Activated T-cell treated with anti-CD3 and anti-CD28 coated beads, Interleukin-2, amount 50 U/mL, for 4 hours (primary cell): ENCODE measurements at places on chromosomes 3 and 15. TPM values are rescaled to one million over a fixed set of nuclear protein-coding genes. Genes with fewer than 3 reads are reported as not detected.
A peak's percentile ranks its signal among the peaks of the same experiment; 100 is the strongest.

RAB6B gene
- 0.26 TPM for total RNA-seq

- DNase-seq = no peak
These were observed 40.5 kb downstream of the PTPRG start for GRCh38 chr3:61601831-61602230.

DNA sequence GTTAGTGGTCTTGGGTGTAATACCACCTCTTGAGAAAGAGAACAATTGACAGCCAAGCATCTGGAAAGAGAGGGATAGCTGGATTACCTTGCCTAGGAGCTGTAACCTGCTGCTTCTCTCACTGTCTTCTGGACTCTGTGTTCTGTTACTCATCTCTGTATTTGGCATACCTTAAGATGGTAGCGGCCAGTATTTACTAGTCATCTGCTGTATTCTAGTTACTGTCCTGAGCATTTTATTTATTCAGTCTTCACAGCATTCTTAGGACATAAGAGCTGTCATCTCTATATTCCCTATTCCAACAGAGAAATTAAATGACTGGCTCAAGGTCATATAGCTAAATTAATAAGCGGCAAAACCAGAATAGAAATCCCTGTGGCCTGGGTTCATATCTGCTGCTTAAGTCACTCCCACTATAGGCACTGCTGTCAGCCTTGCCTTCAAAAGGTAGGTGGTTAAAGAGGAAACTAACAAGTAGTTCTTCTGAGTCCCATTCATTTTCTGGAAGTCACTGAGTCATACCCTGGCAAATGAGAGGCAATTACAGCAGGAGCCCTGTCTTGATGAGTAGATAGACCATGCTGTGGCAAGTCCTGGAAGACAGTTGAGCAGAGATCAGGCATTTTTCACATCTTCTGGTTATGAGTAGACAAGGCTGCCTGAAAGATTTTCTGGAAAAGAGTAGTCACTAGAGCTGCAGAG lies 68.2 kb downstream of the RAB7A start:
- peak; percentile 23 for DNase-seq

- DNase-seq = no peak
These were observed 206.9 kb downstream of the KLHL25 start for GRCh38 chr15:85587707-85588411.

- DNase-seq = no peak
These were observed 109.2 kb upstream of the TPM1 start for GRCh38 chr15:62933386-62933785.

ARHGEF26 gene
- total RNA-seq = not detected

DNA sequence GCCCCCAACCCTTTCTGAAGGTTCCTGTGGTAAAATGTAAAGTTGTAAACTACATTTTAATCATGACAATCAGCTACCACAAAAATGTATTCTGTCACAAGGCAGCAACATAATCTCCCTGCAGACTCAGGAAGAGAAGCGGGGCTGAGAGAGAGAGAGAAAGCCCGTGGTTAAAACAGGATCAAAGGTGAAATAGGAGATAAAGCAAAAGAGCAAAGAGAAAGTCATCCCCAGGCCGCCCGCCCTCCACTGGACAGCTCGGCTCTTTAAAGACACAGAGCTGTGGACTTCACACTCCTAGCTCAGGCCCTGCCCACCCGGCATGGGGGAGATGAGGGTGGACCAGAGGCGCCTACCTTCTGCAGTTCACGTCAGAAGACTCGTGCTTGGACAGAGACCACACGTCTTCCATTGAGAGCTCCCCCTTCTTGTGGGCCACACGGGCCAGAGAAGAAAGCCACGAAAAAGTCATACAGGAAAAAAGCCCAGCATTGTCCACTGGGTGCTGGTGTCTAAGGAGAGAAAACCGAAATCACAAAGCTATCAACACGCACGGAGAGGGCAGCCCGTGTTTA lies 29.4 kb downstream of the ABCC5 start:
- DNase-seq = no peak

- DNase-seq = no peak
These were observed 416.0 kb downstream of the OCA2 start for GRCh38 chr15:27683121-27683520.

LMAN1L gene
- total RNA-seq = 0.30 TPM

DNA sequence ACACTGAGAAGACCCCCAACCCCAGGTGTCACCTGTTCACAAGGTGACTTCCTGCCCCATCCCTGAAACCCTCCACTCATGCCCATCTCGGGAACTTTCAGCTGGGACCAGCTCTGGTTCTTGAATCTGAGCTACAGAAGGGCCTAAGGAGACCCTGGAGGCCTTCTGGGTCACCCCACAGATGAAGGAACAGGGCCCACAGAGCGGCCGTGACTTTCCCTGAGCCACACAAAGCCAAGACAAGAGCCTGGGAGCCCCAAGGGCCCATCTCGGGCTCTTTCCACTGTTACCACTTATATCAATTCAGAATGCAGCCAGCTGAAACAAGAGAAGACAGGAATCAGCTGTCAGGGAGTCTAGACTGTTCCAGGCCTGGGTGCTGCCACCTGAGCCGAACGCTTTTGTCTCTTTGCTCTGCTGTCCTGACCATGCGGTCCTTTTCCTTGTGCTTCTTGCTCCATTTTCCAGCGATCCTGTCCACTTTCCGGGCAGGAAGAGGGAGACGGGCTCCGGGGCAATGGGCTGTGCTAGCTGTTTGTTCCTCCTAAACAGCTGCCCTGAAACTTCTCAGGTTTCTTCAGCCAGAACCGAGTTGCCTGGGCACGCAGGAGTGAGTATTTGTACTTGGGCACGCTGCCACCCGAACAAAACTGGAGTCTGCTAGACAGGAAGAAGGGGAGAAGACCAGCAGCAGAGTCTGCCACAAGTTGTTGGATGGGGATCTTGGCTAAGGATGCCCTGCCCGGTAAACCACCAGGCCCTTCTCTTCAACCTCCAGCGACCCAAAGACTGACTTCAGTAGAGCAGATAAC lies 28.0 kb upstream of the PIGZ start:
- no peak for DNase-seq

GRCh38 chr15:35751413-35752133 lies 205.6 kb upstream of the DPH6 start:
- DNase-seq = peak; percentile 9

DNA sequence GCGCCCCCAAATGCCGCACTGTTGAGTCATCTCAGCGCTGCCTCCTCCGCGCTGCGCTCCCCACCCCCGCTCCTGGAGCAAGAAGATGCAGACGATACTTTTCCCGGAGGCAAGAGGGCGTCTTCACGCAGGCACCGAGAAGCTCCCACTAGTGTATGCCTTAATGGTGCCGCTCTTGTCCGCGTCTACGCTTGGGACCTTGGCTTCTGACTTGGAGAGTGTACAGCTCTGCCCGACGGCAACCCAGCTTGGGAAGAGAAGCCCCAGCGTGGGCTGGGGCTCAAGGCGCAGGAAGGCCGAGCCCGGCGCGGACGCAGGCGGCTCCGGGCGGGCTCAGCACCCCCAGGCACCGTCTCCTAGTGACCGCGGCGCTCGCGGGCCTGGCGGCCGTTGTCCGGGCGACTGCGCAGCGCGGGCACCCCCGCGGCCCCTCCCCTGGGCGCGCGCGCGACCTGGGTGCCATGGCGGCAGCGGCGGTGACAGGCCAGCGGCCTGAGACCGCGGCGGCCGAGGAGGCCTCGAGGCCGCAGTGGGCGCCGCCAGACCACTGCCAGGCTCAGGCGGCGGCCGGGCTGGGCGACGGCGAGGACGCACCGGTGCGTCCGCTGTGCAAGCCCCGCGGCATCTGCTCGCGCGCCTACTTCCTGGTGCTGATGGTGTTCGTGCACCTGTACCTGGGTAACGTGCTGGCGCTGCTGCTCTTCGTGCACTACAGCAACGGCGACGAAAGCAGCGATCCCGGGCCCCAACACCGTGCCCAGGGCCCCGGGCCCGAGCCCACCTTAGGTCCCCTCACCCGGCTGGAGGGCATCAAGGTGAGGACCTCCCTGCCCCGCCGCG lies at the start of gene P4HTM:
Gene P4HTM, plus strand, starts transcription at position 446 of the 840 bp plus-strand sequence. Its CDS starts 16 bp downstream, at position 462.
- DNase-seq = peak; percentile 86

PRKAR2A gene
- total RNA-seq = 60.7 TPM

GRCh38 chr3:35043040-35043439 lies 596.3 kb upstream of the ARPP21 start:
- no peak for DNase-seq

DNA sequence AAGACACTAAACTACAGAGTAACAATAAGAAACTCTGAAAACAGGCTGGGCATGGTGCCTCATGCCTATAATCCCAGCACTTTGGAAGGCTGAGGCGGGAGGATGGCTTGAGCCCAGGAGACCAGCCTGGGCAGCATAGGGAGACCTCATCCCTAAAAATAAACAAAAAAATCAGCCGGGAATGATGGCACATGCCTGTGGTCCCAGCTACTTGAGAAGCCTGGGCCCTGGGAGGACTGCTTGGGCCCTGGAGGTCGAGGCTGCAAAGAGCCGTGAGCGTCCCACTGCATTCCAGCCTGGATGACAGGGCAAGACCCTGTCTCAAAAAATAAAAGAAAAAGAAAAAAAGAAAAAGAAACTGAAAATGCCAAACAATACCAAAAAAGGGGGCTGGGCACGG lies 55.4 kb downstream of the TMCC1 start:
- no peak for DNase-seq

DNA sequence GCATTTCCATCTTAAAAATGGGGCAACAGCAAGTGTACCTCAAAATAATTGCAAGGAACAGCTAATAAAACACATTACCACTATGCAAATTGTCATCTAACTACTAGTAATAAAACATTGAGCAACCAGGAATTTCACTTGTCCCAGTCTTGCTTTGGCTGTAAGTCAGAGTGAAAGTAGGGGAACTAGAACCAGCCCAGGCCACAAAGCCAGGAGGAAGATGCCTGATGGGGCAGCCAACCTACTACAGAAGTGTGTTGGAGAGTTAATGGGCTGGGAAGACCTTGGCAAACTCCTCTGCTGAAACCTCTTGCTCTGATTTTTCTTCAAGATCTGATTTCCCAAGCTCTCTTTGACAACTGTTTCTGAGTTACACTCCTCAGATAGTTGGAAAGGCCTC lies 40.2 kb upstream of the LPP start:
- no peak for DNase-seq

DNA sequence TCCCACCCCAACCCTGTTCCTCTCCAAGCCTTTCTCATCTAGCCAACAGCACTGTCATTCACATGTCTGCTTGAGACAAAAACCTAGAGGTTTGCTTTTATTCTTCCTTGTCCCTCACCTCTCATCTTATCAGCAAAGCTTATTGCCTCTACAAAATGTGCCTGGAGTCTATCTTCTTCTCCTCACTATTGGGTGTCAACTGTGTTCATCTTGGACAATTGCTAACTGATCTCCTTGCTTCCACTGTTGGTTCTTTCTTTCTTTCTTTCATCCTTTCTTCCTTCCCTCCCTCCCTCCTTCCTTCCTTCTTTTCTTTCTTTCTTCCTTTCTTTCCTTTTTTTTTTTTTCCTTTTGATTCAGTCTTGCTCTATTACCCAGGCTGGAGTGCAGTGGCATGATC lies 48.2 kb downstream of the FOXL2 start:
- no peak for DNase-seq

PYGO1 gene
- total RNA-seq = 0.05 TPM

GRCh38 chr3:172292422-172292821 lies 155.8 kb downstream of the GHSR start:
- no peak for DNase-seq

DNA sequence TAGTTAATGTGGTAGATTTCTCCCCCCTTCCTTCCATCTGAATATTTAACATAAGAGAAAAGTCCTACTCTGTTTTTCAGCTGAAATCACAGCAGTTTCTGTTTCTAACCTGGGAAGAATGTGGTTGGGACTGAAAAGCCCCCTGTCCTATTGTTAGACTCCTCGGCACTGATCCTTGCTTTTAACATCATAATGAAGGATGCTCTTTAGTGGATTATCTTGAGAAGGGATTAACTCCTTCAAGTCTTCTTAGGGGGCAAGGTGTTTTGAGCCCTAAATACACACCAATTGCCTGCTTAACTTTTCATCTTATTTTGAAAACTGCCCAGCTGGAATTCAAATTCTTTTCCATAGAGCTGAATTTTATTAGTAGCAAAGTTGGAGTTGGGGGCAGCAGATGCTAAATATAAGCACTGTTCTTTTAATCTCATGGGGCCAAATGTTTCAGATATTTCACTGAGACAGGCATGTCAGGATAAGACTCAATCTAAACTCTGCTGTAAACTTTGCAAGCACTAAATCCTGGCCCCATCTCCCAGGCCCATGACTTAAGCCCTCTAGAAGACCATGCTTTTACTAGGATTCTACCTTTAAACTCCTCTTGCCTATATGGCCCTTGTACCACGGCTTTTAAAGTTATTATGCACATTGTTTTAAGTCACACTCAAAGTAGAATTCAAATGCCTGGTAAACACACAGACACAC lies 243.2 kb upstream of the NR2F2 start:
- DNase-seq = no peak

DNA sequence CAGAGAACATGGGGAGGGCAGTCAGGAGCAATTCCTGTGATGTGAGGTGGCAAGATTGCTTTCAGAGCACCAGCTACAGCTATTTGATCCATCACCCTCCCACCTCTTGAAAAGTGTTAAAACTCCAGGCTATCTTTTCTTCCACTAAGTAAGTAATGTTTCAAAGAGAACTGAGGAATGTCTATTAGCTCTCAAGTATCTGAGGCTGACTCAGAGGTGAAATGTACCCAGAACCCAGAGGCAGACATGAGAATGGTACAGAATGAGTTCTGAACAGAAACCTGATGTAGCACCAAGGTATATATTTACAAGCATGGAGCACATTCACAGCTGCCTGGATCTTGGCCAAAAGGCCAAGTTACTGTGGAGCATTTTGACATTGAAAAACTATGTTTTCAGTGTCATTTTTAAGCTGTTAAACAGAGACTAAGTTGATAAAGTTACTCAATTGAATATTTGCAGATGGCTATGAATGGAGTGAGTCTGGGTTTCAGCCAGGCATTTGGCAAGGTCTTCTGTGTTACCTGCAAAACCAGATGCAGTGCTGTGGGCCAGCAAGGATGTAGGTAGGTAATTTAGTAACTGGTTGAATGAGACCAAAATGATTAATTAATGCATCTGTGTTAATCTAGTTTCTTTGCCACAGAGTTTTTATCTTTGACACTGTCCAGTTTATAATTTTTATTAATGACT lies 227.7 kb upstream of the CD96 start:
- DNase-seq = no peak

MCF2L2 gene
- total RNA-seq = 1.3 TPM

- no peak for DNase-seq
These were observed 68.0 kb downstream of the DIPK2A start for GRCh38 chr3:144039661-144040060.
